NCI-H226 (cell line): ENCODE measurements at places on chromosomes 1 and 21.

DNA sequence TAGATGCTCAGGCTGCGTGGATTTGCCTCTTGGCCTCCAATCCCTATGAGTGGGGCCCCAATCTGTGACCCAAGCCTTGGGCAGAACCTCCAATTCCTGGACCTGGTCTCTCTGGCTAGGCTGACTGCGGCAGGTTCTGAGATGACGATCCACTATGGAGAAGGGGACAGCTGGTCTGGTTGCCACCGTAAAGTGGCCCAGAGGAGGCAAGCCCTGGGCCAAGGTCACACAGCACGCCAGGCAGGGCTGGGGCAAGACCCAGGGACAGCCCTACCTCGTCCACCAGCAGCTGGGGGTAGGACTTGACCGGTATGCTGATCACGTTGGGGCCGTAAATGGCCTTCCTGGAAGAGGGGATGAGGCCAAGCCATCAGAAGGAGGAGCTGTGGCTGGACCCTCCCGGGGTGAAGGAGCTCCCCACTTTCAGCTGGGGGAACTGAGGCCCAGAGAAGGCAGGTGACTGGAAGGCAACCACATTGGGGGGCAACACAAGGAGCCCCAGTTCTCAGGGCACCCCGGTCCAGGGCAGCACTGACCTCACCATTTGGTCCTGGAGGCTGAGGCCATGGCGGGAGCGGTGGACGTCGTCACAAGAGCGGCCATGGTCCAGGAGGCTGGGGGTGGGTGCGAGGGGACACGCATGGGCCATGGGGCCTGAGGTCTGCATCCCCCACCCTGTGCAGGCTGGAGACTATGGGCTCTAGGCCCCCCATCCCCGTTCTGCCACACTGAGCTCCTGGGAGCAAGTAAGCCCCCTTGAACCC lies 9.8 kb downstream of the ATP13A2 start:
- DNase-seq: no peak

GRCh38 chr1:115052454-115053083 lies 22.9 kb downstream of the TSHB start:
- DNase-seq: peak; percentile 29

- DNase-seq: no peak
Measured at GRCh38 chr1:177183836-177184235, 13.1 kb downstream of the BRINP2 start.

- DNase-seq: no peak
Measured at GRCh38 chr21:44913425-44914175, 7.1 kb downstream of the ITGB2 start.

GRCh38 chr1:72724951-72725861 lies 442.9 kb upstream of the NEGR1 start:
- DNase-seq: no peak

- no peak for DNase-seq
Measured at GRCh38 chr1:42692461-42692860, 10.2 kb downstream of the YBX1 start.

DNA sequence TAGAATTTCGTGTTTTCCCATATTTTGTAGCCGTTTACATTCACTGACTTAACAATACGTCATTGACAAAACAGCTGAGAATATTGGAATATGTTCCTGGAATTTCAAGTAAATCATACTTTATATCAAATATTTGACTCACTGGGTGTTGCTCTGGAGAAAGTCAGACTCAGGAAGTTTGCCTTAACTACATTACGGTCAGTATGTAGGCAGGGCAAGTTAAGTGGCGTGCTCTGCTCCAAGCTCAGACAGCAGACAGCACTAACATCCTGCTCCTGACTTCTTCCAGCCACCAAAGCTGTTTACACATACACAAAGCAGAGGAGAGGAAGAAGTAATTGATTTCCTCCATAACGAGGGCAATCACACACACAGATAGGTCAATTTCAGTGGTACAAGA lies 414.6 kb downstream of the LRRIQ3 start:
- no peak for DNase-seq

- DNase-seq: no peak
Measured at GRCh38 chr21:34684174-34684876, 15.5 kb downstream of the CLIC6 start.

- DNase-seq: no peak
Measured at GRCh38 chr1:3373175-3373574, 81.3 kb upstream of the ARHGEF16 start.

DNA sequence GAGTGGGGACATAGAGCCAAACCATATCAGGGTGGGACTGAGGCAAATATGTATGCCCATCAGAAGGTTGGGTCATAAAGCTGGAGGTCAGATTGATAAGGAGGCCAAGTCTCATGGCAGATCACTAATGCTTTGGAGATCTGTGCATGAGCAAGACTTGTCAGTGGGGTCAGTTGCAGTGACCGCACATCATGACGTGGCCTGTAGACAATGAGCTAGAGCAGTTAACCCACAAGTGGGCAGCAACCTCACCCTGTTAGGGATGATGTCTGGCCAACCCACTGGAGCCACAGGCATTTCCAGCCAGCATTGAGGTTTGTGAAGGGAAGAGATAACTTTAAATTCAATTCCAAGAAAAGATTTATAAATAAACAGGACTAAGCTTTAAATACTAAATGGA lies 66.7 kb downstream of the XCL1 start:
- no peak for DNase-seq

- peak; percentile 81 for DNase-seq
Measured at GRCh38 chr1:174023440-174023839, 1.3 kb upstream of the RC3H1 start.

DNA sequence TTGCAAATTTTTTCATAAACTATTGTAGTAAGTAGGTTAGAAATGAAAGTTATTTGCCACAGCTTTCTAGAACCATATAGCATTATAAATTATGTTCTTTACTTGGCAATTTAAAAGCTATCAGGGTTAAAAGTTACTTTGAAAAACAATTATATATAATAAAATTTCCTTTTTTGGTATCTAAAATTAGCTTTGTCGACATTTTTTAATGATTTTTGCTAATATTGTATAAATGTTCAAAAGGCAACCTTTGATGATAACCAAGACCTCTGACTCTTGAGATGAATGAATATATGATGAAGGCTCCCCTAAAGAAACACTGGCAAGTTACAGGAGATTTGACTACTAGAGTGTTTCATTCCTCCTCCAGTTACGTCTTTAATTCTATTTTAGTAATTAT lies 121.2 kb downstream of the CDC42BPA start:
- no peak for DNase-seq

DNA sequence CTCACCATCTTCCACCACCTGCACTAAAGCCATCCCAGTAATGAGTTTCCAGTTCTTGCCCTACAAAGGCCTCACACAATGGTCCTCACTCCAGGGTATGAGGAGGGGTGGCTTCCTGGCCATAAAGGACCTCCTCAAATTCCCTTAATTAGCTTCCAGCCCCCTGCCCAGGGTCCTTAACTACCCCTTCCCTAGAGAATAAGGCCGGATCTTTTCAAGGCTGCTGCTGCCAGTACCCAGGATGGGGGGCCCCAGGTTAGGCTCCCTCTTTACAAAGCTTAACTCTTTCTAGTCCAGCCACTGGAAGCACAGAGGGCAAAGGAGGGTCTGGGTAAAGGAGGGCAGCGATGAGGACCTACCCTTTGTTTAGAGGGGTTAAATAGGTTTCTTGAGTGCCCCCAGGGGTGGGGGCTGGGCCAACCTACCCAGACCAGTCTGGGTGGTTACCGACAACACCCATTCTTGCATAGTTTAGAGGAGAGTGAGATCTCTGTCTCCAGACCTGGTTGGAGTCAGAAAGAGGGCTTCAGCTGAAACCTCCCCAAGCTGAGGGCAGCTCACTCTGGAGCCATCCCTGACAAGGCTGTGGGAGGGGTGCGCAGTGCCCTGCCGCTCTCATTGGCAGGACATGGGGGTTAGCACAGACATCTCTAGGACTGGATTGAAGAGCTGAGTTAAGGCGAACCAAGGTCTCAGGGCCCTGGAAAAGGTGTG lies 7.1 kb downstream of the BLACAT1 start:
- DNase-seq: no peak

- no peak for DNase-seq
Measured at GRCh38 chr1:92310185-92310597, 11.3 kb downstream of the RPAP2 start.

DNA sequence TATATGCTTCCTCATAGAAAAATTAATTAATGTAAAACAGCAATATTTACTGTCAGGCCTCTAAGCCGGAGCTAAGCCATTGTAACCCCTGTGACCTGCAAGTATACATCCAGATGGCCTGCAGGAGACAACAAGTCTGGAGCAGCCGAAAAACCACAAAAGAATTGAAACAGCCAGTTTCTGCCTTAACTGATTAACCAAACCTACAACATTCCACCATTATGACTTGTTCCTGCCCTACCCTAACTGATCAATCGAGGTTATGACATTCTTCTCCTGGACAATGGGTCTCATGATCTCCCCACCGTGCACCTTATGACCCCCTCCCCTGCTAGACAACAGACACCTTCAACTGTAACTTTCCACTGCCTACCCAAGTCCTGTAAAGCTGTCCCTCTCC lies 205.8 kb upstream of the DUSP10 start:
- DNase-seq: no peak

DNA sequence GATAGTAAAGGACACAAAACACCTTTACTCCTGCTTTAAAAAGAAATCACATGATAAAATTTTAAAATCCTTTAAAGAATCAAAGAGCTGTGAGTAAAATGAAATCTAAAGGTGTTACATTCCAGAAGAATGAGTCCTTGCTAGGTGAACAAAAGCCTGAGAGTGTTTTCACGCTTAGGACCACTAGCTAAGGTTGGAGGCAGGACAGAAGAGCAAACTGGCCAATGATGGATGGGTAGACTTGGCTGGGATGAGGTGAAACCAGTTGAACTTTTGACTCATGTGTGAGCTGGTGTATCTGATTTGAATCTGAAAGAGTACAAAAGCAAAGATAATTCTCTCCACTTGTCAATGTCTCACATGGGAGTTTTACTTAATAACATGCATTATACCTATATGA lies 35.1 kb downstream of the CATSPERE start:
- no peak for DNase-seq

DNA sequence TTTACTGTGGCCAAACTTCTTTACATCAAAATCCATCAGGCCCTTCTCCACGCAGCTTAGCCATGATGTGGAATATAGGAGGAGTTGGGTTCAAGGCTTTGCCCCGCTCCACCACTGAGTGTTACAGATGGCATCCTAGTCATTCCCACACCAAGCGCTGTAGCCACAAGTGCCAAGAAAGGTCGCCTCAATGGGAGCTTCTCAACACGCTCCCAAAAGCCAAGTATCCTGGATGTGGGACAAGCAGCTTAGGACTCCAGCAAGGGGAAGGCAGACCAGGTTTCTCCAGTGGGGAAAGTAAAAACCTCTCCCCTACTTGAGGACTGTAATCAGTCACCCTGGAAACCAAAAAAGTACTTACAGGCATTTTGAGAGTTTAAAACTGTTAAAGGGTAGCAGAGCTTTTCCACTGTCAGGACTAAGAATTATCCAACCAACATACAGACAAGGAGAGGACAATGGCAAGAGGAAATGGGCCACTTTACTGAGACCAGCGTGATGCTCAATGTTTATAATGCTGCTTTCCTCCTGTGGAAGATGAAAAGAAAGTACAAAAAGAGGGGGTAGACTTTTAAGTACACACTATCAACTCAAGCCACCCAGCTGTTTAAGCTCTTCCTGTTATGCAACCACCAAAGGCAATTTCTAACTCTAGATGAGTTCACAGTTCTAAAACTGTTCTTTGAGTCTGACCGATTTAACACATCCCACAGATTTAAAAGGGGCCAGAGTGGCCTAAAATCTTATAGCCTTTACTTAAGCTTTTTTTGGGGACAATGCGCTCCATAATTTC lies 120.7 kb upstream of the KRTAP19-8 start:
- DNase-seq: no peak

DNA sequence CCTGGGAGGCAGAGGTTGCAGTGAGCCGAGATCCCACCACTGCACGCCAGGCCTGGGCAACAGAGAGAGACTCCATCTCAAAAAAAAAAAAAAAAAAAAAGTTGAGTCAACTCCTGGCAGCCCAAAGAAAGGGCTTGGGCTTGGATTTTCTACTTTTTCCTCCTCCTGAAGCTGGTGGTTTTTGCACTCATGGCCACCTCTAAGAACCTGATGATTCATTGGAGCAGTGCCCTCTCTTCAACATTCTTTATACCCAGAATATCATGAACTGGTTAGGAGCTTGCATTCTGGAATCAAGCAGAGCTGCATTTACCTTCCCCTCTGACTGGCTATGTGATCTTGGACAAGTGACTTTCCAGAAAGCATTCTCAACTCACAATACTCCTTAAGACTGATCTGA lies 3.5 kb upstream of the ACTA1 start:
- no peak for DNase-seq

DNA sequence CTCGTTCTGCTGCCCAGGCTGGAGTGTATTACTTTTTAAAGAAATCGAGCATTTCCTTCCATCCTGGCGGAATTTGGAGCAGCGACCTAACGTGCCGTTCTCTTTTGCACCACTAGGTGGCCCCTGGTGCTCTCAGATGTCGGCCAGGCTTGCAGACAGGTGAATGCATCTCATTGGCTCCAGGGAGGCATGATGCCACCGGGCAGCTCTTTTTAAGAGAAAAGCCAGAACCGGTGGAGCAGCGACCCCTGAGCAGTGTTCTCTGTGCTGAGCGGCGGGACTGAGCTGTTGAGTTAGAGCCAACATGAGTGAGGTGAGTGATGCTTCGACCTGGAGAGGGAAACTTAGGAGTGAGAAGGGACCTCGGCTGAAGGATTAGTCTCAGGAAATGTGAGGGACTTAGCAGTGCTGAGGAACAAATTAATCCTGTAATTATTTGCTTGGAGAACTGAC lies at the start of gene PCP4:
Gene PCP4, plus strand, starts transcription at position 241 of the 453 bp plus-strand sequence. Its CDS starts 64 bp downstream, at position 305.
- no peak for DNase-seq

- peak; percentile 20 for DNase-seq
Measured at GRCh38 chr1:151693057-151693651, 23.4 kb downstream of the CELF3 start.

DNA sequence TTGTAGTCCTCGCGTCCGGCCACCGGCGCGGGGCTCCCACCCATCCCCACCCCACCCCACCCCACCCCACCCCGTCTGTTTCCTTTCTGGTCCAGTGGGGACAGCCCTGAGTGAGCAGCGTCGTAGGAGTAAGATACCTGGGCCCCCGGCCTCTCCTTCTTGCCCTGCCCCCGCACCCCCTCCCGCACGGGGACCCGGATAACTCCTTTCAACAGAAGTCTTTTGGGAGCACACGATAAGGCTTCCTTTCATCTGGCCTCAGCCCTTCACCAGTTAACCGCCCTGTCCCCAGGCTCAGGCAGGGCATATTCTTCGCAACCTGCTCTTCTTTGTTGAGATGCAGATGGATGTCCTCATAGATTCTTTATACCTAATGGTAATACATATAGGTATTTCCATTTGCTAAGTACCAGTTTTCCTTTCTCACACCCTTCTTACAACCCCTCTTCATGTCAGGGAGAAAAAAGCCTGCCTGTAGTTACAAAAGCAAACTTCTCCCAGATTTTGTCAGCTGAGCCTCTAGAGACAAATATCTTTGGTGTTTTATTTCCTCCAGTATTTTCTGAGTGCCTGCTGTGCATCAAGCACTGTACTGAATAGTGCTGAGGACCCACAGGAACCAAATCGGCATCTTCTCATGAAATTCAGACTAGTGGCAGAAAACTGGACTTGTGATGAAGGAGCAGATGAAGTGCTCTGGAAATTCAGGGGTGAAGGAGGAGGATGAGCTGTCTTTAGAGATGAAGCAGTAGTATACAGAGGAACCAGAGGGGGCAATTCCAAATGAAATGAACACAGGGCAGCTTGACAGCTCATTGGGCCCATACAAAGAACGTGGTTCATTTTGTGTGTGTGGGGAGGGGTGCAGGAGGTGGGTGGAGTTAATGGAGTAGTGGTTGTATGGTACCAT lies 33.6 kb downstream of the SLC2A1 start:
- DNase-seq: no peak

GRCh38 chr1:151837197-151837596 lies 2.4 kb downstream of the C2CD4D start:
- no peak for DNase-seq

GRCh38 chr1:113674591-113674990 lies 84.7 kb downstream of the PHTF1 start:
- DNase-seq: no peak
